ENCODE measurements at places on chromosomes 2 and 18. TPM values are rescaled to one million over a fixed set of nuclear protein-coding genes. Genes with fewer than 3 reads are reported as not detected.

The PFN4 gene
- total RNA-seq: not detected

The TCF23 gene
- total RNA-seq: not detected

The WDR43 gene
- total RNA-seq: 79.1 TPM

The HOXD11 gene
- total RNA-seq: not detected

The LDLRAD4 gene
- 28.5 TPM for total RNA-seq

The ACMSD gene
- total RNA-seq: not detected

The DLX2 gene
- not detected for total RNA-seq

The TNFAIP6 gene
- total RNA-seq: not detected

The UGT1A10 gene
- total RNA-seq: not detected

The LPIN2 gene
- 74.4 TPM for total RNA-seq

The LRATD1 gene
- total RNA-seq: not detected

The TBR1 gene
- total RNA-seq: 0.05 TPM

The SP140 gene
- 117 TPM for total RNA-seq

All from T-helper 2 cell treated with Interferon-gamma antibody and Interleukin-4, amounts not matched to agents 100 ng/mL and 5 ng/mL, for 36 hours (primary cell).